ENCODE measurements at places on chromosomes 16 and 17.

GRCh38 chr16:3458852-3459361 lies 15.4 kb downstream of the NAA60 start:
- no peak for DNase-seq

- DNase-seq, result no peak
Observed at GRCh38 chr16:76985392-76986045, 205.5 kb upstream of the MON1B start.

- DNase-seq, result peak; percentile 62
Observed at GRCh38 chr16:63581570-63581969, 1540.3 kb downstream of the CDH11 start.

DNA sequence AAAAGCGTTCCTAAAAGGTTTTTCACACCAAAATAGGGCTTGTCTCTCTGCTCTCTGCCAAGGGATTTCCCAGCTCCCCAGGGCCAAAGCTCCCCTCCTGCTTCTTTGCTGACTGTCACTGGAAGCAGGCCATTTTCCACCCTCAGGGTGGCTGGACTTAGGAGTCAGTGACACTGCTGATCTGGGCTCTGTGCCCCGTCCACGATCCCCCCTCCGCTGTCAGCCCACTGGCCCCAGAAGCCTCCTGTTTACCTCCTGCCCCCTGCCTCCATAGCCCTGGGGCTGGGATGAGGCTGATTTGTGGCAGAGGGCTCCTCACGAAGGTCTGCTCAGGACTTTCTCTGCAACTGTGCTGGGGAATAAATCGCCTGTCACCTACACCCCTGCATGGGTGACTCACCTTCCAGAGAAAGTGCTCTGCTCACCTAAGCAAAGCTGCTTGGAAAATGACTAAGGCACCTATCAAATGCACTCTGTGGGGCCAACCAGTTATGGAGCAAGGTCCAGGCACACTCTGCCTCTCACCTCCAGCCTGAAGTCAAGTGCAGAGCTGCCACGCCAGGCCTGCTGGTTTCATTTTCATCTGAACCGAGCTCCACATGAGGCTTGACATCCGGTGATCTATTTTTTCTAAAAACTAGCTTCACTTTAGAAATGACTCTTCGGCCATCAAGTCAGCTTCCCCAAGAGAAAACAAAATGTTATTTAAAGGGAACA lies 4.9 kb downstream of the MAP3K14 start:
- DNase-seq, result no peak

- no peak for DNase-seq
Observed at GRCh38 chr16:81669473-81670350, 109.4 kb upstream of the PLCG2 start.

DNA sequence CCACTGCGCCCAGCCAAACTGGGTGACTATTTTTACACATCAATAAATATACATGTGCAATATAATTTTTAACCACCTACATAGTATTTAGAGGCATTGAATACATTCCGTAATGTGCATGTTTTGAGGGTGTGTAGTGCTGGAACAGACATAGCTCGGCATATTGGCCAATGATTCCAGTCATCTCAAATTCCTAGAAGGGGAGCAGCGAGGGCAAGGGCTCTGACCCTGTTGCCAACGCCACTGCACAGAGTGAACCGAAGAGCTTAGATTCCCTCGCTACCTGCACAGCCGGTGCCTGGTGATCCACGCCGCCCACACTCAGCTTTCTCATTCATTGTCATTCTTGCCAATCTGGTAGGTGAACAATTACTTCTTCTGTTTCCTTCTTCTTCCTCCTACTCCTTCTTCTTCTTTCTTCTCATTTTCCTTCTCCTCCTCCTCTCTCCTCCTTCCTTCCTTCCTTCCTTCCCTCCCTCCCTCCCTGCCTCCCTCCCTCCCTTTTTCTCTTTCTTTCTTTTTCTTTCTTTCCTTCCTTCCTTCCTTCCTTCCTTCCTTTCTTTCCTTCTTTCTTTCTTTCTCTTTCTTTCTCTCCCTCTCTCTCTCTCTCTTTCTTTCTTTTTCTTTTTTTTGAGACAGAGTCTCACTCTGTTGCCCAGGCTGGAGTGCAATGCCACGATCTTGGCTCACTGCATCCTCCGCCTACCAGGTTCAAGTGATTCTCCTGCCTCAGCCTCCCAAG lies 26.3 kb upstream of the ATP2A3 start:
- no peak for DNase-seq

- DNase-seq, result no peak
Observed at GRCh38 chr16:16172991-16173390, 50.3 kb downstream of the ABCC6 start.

DNA sequence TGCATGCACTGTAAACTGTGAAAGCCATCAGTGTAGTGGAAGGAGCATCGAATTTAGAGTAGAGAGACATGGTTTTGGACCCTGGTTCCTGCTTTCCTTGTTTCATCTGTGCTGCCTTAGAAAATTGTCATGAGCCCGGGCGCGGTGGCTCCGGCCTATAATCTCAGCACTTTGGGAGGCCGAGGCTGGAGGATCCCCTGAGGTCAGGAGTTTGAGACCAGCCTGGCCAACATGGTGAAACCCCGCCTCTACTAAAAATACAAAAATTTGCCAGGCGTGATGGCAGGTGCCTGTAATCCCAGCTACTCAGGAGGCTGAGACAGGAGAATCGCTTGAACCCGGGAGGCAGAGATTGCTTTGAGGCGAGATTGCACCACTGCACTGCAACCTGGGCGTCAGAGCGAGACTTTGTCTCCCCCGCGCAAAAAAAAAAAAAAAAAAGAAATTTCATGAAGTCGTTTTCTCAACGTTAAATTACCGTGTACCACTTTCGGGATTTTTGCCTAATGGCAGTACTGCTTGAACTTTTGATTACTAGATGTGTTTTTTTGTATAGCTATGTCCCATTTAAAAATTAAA lies 912 bp downstream of the COQ7 start:
- no peak for DNase-seq

DNA sequence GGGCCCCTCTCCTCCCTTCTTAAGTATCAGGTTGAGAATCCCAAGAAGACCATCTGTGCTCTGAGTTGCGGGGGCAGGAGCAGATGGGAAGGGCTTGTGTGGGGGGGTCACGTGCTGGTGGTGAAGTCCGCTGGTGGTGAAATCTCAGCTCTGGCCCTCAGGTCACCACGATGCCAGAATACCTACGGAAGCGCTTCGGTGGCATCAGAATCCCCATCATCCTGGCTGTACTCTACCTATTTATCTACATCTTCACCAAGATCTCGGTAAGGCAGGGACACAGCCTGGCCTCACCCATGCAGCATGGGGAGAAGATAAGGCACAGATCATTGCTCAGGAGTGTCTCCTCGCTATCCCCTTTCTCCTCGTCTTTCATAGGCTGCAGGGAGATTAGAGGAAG lies 29.7 kb downstream of the SLC5A11 start:
- DNase-seq, result no peak

DNA sequence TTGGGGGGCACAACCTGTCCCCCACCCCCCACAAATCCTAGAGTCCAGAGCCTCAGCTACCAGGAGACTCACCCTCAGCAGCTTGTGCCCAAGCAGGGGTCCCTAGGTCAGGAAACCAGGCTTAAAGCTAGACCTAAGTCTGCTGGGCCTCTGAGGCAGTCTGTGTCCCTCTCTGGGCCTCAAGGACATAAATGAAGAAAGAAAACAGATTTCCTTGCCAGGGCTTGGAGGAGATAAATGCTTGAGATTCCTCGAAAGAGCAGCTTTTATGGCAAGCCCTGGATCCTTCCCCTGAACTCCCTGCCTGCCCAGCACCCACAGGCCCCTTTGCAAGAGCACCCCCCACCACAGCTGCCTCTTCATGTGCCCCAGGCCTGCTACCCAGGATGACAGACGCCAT lies 3.3 kb downstream of the SRCIN1 start:
- peak; percentile 2 for DNase-seq

DNA sequence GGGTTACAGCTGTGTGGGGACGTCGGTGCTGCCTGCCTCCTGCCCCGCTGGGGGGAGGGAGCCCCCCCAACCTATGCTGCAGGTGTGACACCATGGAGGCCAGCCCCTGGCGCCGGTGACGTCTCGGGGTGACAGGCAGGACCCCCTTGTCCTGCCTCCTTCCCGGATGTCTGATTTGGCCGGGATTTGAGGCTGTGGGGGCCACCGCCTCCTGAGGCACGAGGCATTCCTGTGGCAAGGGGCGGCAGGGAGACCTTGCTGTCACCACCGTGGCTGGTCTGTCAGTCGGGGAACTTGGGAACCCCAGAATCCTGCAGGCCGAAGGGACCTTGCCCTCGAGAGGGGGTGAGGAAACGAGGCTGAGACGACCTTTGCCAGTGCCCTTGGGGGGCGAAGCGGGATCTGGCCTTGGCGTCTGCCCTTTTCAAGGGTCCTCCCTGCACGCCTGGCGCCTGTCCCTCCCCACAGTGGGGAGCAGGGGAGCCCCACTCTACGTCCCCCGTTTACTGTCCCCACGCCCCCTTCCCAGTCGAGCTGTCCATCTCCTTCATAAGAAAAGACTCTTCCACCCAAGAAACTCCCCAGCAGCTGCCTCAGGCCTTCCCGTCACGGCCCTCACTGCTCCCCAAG lies 74.4 kb downstream of the METRNL start:
- DNase-seq, result no peak

- no peak for DNase-seq
Observed at GRCh38 chr16:56048425-56049105, 142.7 kb upstream of the GNAO1 start.

DNA sequence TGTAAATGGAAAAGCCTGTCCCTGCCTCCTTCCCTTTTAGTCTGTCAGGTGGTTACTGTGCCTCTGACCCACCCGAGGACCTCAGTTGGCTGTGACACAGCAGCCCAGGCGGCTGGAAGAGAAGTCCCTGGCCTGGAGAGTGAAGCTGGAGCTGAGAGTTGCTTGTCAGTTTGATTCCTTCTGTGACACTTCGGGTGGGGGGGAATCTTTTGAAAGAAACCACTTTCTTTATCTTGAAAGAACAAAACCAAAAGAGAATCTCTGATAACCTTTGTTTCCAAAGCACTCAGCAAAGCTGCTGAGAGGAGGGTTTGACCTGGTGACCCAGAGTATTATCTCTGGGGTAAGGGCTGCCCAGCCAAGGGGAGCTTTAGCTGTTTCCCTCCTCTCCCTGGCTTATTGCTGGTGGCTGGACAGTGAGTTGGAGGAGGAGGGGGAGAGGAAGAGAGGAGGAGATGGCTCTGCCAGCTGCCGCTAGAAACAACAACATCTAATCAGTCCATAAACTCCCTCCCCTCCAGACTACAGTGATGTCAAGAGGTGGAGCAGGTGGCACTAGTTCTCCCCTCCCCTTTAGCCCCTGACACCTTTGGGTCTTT lies 34.0 kb downstream of the YPEL2 start:
- no peak for DNase-seq

DNA sequence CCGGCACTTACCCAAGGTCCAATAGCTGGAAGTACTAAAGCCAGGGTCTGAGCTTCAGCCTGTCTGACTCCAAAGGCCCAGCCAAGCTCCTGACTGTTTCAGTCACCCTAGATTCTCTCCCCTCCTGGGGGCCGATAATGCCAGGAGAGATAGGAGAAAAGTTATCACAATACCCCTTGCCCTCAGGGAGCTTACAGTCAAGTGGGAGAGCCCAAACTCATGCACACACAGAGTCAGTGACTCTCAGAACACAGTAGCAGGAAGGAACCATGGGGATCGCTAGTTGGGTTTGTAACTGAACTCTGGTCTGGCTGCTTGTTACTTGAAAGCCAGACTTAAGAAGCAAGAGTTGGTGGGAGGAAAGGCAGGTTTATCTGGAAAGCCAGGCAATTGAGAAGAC lies 14.9 kb downstream of the ZNF768 start:
- DNase-seq, result no peak

DNA sequence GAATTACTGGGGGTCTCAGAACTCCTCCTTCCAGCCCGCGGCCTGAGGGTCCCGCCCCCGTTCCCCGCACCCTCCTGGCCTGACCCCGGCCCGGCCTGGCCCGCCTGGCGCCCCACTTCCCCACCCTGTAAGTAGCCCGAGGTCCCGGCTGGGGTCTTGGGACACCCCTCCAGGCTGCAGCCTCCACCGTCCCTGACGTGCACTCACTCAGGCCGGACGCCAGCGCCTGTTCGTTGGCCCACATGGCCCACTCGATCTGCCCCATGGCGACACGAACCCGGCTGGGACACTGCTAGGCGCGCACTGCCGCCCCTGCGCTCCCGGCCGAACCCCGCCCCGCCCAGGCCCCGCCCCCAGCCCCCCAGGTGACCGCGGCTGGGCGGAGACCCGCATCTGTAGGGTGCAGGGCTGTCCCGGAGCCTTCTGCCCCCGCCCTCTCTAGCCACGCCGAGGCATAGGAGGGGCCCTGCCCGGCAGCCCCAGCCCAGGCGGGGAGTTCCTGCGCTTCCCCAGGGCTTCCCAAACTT lies at the start of gene CYBA:
Gene CYBA, minus strand, starts transcription at position 305 of the 527 bp plus-strand sequence. Its CDS starts 40 bp downstream, at position 265.
- DNase-seq, result peak; percentile 93

DNA sequence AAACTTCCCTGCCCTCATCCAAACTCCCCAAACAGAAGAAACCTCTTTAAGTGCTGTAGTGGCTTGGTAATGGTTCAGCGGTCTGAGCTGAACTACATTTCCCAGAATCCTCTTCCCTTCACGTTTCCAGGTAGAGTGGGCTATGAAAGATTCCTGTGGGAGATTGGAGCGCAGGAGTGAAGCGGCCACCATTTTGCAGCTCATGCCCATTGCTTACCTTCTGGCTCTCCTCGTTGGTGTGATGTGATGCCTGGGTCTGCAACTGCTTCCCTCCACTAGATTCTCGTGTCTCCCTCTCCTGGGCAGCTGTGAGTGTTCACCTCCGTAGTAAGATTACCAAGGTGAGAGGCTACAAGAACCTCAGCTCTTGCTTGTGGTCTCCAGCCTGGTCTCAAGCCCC lies 82.1 kb downstream of the GPR139 start:
- no peak for DNase-seq

DNA sequence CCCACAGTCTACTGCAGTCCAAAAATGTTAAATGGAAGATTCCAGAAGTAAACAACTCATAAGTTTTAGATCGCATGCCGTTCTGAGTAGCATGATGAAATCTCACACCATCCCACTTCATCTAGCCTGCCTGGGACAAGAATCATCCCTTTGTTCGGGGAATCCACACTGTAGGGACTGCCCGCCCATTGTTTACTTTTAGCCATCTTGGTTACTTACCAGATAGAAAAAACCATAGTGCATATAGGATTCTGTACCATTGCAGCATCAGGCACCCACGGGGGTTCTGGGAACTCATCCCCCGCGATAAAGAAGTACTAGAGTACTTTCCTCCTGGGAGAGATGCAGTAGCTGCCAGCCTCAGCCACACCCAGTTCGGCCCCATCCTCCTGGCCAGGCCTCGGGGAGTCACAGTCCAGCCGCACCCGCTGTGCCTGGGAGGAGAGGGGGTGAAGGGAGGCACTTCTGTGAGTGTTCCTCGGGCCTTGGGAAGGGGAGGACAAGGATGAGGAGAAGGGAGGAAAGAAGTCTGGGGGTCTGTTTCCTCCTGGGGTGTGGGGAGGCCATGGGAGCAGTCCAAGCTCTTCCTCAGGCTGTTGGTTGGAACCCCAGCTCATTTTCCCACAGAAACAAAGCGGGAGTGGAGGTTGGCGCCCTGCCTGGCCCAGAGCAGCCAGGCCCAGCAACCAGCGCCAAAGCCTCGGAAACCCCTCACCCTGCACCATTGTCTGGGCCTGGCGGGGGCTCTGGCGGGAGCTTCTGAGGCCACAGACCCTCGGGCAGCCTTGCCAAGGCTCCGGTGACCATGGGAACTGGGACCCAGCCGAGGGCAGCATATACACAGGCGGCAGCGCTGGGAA lies 8.9 kb downstream of the TRIM47 start:
- peak; percentile 85 for DNase-seq
